D341Med (cell line): ENCODE measurements at places on chromosomes 11 and 22.

DNA sequence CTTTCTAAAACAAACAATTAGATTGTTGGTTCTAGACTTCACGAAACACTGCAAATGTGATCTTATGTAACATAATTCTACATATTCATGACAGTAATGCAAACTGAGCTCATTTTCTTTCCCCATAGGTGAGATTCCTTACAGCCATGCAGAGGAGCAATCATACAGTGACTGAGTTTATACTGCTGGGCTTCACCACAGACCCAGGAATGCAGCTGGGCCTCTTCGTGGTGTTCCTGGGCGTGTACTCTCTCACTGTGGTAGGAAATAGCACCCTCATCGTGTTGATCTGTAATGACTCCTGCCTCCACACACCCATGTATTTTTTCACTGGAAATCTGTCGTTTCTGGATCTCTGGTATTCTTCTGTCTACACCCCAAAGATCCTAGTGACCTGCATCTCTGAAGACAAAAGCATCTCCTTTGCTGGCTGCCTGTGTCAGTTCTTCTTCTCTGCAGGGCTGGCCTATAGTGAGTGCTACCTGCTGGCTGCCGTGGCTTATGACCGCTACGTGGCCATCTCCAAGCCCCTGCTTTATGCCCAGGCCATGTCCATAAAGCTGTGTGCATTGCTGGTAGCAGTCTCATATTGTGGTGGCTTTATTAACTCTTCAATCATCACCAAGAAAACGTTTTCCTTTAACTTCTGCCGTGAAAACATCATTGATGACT, 1.5 kb downstream of the OR9G1 start:
- no peak for DNase-seq

- no peak for DNase-seq
Measured at GRCh38 chr11:134176284-134176683, 47.5 kb downstream of the NCAPD3 start.

- DNase-seq, result no peak
Measured at GRCh38 chr22:44753189-44754042, 1.0 kb downstream of the ARHGAP8 start.

- DNase-seq, result no peak
Measured at GRCh38 chr11:74220376-74220775, 49.3 kb downstream of the PPME1 start.

DNA sequence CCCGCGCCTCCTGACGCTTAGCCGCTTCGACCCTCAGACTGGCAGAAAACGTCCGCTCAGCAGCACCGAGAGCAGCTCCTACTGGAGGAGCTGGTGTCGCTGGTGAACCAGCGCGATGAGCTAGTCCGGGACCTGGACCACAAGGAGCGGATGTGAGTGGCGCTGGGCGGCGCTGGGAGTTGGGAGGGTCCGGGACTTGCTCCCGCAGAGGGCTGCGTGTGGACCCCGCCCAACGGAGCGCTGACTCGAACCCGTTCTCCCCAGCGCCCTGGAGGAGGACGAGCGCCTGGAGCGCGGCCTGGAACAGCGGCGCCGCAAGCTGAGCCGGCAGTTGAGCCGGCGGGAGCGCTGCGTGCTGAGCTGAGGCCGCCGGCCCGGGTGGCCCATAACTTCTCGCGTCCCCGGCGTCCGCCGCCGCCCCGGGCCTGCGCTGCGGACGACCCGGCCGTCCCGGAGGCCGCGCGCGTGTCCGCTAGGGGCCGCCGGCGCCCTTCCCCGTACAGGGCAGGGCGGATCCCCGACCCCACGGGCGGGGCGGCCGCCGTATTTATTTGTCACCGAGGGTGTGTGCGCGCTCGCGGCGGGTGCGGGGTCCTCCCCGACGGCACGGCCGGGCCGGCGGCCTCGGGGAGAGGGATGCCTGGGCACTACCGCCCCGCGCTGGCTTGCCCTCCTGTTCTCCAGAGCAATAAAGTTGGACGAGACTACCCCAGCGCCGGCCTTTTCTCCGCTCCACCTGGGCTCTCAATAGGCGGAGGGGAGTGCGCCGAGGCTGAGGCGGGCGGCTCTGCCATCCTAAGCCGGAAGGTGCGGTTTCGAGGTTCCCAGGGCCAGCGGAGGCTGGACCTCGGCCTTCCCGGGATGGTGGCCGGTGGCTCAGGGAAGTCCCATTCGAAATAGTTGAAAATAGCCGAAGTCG, 3.4 kb downstream of the KCNK7 start:
- no peak for DNase-seq

DNA sequence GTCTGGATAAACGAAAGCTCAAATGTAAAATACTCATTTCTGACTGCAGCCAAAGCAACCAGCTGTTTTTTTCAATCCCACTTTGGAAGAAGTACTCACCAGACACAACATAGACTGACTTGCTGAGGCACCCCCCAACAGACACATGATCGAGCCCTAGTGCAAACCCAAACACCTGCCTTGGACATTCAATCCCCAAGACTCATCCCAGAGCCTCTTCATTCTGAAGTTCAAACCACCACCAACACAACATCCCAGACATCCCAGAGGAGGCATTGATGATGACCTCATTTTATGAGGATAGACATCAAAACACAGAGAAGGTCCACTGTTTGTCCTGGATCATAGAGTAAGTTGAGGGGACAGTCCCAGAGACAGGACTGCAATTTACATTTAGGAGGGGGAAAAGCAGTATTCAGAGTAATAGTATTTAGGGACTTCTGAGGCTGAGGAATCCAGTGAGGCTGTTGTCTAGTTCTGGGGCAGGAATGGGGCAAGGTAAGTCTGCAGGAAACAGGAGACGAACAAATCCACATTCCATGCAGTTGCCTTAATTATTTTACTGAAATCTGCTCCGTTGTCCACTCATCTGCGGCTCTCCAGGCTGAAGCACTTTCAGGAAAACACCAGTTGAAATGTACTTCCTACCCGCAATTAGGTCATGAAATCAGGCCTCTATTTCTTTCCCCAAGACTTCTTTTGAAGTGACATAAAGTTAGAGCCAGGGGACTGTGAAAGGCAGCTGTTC, 54.8 kb downstream of the CLPB start:
- no peak for DNase-seq

DNA sequence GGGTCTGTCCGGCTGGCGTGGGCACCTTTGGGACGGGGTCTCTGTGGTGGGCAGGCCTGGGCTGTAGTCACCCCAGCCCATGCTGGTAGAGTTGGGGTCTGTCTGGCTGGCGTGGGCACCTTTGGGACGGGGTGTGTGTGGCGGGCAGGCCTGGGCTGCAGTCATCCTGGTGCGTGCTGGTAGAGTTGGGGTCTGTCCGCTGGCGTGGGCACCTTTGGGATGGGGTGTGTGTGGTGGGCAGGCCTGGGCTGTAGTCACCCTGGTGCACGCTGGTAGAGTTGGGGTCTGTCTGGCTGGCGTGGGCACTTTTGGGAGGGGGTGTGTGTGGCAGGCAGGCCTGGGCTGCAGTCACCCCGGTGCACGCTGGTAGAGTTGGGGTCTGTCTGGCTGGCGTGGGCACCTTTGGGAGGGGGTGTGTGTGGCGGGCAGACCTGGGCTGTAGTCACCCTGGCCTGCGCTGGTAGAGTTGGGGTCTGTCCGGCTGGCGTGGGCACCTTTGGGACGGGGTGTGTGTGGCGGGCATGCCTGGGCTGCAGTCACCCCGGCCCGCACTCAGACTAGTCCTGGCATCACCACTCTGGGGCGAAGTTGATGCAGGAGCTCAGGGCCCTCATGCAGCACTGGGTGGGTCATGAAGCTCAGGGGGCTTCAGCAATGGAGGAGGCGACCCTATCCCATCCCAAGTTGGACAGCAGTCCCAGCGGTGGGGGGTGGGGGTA, 19.3 kb downstream of the PRR33 start:
- no peak for DNase-seq

GRCh38 chr11:9760193-9760575, 96.3 kb downstream of the SWAP70 start:
- no peak for DNase-seq

- DNase-seq, result peak; percentile 64
Measured at GRCh38 chr11:46382646-46383403, 1.4 kb downstream of the MDK start.

GRCh38 chr11:128398517-128399250, 188.7 kb downstream of the ETS1 start:
- DNase-seq, result no peak

GRCh38 chr11:27279460-27279859, 83.6 kb downstream of the CCDC34 start:
- DNase-seq, result no peak

DNA sequence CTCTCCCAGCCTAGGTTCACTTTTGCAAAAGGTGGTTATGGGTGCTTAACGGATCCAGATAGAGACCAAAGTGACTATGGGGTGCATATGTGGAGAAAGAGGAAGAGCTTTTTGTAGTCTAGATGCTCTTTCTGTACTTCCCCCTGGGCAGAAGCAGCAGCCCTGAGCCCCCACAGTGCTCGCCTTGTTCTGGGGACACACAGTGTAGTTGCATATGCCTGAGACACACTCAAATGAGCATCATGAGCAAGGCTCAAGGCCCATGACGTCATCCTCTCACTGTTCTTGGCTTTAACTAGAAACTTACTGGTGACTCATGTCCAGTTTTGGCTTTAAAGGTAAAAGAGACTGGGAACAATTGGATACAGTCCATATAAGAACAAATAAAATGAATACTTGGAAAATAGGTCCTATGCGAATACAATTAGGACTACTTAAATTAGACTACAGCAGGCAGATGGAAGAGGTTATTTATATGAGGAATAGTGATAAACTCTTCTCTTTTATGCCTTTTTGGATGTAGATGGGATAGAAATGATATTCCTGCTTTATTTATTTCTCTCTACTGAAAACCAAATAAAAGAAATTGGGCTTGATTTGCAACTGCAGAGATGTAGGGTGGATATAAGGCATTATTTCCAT, 20.1 kb upstream of the PEX26 start:
- no peak for DNase-seq

- DNase-seq, result no peak
Measured at GRCh38 chr11:107561688-107562087, 3.8 kb downstream of the ALKBH8 start.

- no peak for DNase-seq
Measured at GRCh38 chr22:29716814-29717545, 2.8 kb upstream of the CABP7 start.

GRCh38 chr11:34501949-34502348, 11.6 kb downstream of the ELF5 start:
- no peak for DNase-seq

GRCh38 chr22:21712751-21713427, 22.7 kb downstream of the YPEL1 start:
- peak; percentile 80 for DNase-seq

DNA sequence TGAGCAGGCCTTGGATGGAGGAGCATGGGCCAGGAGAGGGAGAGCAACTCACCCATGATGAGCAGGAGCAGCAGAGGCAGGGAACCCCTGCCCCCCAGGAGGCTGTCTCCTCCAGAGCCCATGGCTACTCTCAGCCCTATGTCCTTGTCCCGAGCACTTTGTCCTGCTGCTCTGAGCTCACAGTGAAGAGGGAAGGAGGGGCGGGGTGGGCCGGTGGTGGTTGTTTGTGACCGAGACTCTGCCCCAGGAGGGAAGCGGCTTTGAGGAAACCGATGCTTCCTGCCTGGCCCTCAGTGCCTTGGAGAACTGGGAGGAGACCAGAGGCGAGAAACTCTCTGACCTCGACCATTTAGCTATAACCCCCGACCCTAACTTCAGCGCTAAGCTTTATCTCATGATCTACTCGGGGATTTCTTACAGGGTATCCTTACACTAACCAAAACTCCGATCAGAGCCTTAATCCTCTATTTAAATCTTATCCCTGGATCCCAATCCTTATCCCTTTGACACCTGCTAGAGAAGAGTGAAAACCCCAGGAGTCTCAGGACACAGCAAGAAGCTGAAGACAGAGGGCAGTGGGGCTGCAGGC, at the start of gene ROBO4:
Gene ROBO4 (minus strand): TSS at position 192 of the 589 bp plus-strand sequence. CDS start 70 bp downstream, at position 122.
- DNase-seq, result peak; percentile 41

DNA sequence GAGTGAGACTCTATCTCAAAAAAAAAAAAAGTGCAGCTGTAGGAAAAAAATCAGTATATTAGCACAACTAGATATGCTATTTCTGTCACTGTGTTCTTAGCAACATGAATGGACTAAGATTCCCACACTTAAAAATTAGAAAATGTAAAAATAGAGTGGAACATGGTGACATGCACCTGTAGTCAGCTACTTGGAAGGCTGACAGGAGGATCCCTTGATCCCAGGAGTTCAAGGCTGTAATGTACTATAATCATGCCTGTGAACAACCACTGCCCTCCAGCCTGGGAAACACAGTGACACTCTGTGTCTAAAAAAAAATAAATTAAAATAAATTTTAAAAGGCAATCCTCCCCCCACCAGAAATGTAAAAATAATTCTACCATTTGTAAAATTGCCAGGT, 29.8 kb downstream of the PICALM start:
- DNase-seq, result no peak

DNA sequence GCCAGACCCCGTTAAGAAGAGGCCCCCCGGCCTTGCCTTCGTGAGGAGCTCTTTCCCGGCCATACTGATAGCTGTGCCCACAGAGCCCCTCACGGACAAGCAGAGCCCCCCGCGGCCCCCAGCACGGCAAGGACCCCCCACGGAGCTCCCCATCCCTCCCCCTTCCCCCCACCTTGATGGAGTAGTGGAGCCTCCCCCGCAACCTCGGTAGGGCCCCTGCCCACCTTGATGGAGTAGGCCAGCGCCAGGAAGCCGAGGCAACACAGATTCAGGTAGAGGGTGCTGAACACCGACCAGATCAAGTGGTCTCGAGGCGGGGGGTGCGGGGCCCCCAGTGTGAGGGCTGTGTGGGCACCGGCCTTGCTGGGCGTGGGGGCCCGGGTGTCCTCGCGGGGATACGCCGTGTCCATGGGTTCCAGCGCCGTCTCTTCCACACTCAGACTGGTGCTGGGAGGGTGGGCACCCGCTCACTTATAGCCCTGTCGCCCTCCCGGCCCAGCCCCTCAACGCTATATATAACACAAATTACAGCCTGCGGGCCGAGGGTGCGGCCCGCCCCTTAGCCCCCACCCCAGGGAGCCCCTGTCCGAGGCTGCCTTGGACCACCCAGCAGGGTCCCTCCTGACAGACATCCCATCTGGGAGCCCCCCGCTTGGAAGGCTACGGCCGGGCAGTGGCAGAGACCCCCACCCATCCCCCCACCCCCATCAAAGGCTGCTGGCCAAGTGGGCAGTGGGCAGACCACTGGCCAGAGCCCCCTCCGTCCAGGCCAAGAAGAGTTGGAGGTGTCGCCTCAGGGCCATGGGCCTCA, at the start of gene IFITM5:
Gene IFITM5 (minus strand): TSS at position 446 of the 811 bp plus-strand sequence. CDS start 36 bp downstream, at position 410.
- no peak for DNase-seq

DNA sequence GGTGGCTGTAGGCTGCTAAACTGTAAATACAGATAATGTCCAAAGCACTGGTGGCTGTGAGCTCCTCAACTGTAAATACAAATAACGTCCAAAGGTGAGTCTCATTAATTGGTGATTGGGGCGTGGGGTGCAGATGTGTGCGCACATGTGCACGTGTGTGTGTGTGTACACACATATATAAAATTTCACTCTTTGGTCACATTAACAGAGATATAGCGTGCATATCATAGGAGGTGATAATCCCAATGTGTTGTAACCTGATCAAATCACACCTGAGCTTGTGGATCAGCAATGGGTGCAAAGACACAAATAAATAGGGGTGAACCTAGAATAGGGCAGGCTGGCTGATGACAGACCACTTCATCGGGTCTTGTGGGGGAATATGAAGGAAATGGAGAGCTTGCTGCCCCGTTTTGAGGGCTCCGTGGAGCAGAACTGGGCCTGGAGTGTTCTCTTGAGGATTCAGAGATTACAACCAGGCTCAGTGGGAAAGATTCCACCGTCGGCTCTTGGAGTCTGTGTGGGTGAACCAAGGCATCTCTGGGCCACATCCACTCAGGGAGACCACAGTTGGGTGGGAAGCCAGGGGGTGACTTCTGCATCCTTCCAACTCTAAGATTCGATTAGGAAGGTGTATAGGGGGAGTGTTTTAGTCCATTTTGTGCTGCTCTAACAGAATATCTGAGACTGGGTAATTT, 24.9 kb upstream of the OSBPL5 start:
- peak; percentile 5 for DNase-seq

- DNase-seq, result peak; percentile 75
Measured at GRCh38 chr11:45771193-45771565, 33.8 kb upstream of the SLC35C1 start.
